ENCODE measurements at places on chromosomes 11 and 22.

GRCh38 chr11:79045800-79046304 lies 395.0 kb downstream of the TENM4 start:
- DNase-seq = no peak

GRCh38 chr11:22478169-22478568 lies 140.0 kb downstream of the SLC17A6 start:
- DNase-seq = no peak

DNA sequence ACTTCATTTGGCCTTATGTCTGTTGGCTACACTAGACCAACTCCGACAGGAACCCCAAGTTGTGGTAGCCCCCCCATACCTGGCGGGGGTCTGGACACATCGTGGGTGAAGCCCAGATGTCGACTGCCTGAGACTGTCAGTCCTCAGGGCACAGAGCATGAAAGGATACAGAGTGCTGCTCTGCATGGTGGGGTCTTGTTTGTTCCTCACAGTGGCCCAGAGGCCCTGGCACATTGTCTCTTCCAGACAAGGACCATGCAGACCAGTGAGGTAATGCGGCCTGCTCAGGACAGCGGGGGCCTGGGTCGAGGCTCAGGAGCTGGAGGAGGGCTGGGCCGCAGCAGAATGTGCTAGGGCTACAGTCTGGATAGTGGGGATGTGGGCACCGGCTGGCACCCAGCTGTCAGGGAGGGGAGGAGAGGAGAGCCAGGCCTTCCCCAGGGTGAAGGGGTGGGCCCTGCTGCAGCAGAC lies 14.6 kb downstream of the CAPN5 start:
- DNase-seq = no peak

DNA sequence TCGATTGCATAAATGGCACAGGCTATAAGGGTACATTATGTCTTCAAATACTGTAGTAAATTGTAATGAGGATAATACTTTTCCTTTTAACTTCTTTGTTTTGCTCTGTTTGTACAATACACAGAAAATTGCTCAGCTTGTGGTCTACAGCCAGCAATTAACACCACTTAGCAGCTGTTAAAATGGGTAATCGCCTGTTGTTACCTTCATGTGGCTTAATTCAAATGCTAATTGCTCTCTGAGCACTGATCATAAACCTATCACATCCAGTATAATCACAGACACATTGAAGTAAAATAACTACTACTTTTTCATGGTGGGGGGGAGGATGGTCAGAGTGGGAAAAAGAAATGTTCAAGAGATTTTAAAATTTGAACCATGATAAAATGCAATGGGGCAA lies 1164.1 kb upstream of the CNTN5 start:
- DNase-seq = no peak

DNA sequence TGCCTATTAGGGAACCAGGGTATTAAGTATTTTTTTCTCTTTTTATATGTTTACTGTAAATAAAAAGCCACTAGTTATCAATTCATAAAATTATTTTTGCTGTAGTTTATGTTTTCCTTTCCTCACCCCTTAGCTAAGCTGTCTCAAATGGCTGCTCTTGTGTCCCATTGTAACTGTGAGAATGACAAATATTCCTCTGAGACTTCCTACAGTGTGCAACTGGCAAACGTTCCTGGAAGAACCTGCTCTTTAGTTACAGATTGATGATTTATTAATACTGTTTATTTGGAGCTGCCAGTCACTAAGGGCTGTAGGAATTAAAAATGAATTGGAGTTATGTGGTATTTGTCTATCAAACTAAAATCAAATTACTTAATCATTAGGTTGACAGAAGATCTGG lies 675.4 kb upstream of the ARHGAP42 start:
- DNase-seq = no peak
